NCI-H524 treated with DMSO at 0.1 percent for 48 hours (cell line): ENCODE measurements at places on chromosomes 16 and 17.

DNA sequence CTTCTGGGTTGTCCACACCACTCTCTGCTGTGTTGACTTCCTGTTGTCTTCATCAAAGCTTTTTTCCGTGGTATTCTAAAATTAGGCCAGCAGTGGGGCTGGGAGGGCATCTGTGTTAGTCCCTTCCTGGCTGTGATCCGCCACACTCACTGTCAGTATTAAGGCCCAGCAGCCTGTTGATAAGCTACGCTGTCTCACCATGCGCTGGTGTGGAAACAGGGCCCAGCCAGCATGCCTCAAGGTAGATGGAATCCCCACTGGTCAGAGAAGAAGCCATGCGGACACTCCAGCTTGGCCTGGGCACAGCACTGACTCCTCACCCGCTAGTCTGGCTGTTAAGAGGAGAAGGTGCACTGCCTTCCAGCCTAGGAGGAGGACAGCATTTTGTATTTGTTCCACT is 11.4 kb downstream of the CDR2L start:
- no peak for DNase-seq

DNA sequence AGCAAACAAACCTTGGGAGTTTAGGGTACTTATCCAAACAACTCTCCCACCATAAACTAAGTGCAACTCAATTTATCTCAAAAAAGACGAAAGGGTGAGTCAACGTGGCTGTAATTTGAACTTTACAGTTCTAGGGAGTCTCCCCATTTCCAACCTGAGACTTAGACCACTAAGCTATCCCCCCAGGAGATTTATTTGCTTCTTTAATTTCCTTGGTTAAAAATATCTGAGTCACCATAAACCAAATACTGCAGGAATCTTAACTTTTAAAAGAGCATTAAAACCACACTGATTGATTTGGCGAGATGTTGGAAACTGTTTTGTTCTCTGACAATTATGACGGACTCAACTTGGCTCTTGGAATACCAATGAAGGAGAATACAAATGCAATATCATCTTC is 299.3 kb upstream of the SOX9 start:
- DNase-seq: no peak

GRCh38 chr16:65510241-65510640 is 388.4 kb upstream of the CDH11 start:
- DNase-seq: no peak

DNA sequence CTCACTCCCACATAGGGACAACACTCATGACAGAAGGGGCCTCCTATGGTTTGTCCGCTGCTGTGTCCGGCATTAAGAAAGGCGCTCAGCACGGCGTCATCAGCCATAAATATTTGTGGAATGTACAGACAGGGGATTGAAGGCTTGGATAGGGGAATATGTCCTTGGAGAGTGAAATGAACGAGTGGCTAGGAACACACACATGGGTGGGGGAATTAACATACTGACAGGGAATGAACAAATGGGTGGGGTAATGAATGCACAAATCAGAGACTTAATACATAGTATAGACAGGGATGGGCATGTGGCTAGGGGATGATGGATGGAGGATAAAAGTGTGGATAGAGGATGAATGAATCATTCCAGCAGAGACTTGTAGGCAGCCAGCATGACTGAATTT is 154.0 kb upstream of the HSBP1 start:
- no peak for DNase-seq

DNA sequence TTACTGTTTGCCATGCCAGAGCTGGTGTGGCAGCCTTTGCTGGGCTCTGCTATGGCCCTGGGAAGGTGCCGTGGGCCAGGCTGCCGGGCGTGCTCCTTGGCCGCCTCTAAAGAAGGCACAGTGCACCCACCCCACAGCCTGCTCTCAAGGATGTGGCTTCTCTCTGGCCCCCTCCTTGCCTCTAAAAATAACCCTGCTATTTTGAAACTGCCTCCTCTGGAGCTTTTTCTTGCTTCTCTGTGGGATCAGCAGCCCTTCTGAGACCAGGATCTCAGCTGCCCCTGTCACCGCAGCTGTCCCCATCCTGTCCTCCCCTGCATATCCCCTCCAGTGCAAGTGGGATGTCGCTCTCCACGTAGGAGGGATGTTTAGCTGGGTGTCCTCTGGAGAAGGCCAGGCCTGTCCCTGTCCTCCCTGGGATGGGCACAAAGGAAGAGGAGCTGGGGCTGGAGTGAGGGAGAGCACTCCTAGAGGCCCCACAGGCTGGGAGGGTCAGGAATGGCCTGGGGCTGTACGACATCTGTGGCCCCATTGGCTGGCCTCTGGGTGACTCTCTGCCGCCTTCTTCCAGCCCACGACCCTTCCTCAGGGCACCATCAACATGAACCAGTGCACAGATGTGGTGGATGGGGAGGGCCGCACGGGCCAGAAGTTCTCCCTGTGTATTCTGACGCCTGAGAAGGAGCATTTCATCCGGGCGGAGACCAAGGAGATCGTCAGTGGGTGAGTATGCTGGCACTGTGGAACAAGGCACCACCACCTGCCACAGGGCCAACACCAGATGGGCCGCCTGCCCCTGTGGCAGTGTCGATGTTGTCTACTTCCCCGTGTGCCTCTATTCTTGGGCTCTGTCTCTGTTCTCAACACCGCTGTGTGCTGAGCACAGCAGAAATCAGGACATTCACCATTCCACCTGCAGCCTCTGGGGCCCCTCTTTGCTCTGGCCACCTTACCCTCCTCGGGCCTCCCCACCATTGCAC is 79.7 kb downstream of the PLD6 start:
- DNase-seq: no peak

DNA sequence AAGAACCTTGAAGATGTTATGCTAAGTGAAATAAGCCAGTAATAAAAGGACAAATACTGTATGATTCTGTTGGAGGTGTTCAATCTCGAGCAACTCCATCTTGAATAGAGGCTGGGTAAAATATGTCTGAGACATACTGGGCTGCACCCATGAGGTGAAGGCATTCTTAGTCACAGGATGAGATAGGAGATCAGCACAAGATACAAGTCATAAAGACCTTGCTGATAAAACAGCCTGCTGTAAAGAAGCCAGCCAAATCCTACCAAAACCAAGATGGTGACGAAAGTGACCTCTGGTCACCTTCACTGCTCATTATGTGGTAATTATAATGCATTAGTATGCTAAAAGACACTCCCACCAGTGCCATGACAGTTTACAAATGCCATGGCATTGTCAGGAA is 98.1 kb downstream of the RGS9 start:
- no peak for DNase-seq

DNA sequence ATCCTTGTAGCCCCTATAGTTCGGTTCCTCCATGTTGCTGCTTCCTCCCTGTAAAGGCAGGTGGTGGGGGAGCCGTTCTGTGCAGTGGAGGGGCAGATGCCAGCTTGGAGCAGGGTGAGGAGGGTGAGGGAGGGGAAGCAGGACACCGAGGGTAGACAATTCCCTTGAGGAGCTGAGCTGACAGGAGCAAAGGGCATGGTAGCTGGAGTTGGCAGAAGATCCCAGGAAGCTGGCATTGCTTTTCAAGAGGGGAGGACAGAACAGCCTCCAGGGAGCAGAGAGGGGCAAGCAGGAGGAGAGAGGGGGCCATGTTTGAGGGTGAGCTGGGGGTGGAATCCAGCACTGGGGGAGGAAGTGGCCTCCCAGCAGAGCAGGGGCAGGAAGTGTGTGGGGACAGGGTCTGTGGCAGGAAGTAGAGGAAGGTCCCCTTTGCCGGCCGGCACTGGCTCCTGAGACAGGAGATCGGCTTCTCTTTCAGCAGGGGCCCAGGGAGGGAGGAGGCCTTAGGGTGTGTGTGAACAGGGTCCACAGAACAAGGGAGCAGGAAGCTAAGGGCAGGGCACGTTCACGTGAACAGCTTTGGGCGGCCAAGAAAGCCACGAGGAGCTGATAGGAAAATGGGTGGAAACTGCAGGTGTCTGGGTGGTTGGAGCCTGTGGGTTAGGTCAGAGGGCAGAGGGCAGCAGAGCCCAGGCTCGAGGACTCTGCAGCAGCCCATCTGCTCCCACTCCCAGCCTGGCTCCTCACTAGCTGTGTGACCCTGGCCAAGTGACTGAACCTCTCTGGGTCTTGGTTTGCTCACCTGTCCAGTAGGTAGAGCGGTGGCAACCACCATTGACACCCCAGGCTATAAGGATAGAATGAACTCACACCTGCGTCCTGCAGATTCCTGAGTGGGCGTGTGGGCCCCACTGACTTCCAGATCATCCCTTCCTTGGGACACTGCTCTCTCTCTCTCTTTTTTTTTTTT is 17.5 kb upstream of the SPNS2 start:
- DNase-seq: no peak

- DNase-seq: peak; percentile 71
Measured at GRCh38 chr17:27457360-27457715, 1.1 kb downstream of the KSR1 start.

GRCh38 chr17:47204722-47205418 is 4.3 kb upstream of the MYL4 start:
- no peak for DNase-seq

- no peak for DNase-seq
Measured at GRCh38 chr17:81741049-81741593, 29.0 kb downstream of the SLC25A10 start.

DNA sequence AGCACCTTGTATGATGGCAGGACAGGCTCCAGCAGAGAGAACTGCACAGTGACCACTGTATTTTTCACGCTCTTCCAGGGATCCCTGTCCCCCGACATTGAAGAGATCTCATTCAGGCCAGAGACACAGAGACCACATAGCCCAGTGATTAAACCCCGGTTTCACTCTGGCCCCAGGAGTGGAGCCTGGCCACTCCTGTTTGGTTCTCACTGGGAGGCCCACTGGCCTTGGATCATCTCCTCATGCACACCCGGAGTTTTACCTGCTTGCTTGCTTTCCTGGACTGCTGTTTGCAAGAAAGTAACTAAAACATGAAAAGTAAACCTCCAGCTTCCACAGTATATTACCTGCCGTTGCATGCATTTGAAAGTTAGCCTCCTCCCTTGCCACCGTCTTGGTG is 13.2 kb upstream of the CLEC18C start:
- no peak for DNase-seq

DNA sequence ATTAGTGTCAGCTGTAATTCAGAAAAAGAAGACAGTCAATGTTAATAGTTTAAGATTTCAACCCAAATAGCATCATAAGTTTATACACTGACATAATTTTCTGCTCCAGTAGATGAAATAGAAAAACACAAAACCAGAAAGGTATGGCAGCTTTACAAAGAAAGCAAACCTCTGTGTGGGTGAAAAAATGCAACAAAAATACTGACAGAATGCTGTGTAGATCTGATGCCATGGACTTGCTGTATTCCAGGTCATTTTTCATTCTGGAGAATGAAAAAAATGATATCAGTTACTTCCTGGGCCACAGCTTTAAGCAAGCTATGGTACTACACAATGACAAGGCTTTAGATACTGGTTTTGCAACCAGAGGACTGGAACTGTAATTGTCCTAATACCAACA is 116.0 kb downstream of the MAP2K4 start:
- DNase-seq: no peak

GRCh38 chr16:27481282-27481934 is 68.3 kb downstream of the GTF3C1 start:
- DNase-seq: no peak

- no peak for DNase-seq
Measured at GRCh38 chr17:13212860-13213259, 195.0 kb upstream of the ELAC2 start.

- no peak for DNase-seq
Measured at GRCh38 chr17:40944531-40944930, 7.1 kb upstream of the KRT23 start.

- DNase-seq: no peak
Measured at GRCh38 chr17:7466318-7466638, 13.2 kb downstream of the ZBTB4 start.

GRCh38 chr17:62754631-62755030 is 53.5 kb downstream of the MARCHF10 start:
- no peak for DNase-seq

DNA sequence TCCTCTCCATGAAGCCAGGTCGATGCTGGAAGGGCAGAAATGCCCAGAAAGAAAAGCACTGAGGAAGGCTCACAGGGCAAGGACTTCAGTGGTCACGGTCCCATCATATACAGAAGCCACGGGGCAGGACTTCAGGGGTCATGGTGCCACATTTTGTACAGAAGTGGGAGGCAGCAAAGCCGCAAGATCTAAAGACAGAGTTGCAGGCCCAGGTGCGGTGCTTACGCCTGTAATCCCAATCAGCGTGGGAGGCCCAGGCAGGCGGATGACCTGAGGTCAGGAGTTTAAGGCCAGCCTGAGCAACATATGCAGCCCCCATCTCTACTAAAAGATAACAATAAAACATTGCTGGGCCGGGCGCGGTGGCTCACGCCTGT is 96.0 kb downstream of the NXN start:
- DNase-seq: no peak

DNA sequence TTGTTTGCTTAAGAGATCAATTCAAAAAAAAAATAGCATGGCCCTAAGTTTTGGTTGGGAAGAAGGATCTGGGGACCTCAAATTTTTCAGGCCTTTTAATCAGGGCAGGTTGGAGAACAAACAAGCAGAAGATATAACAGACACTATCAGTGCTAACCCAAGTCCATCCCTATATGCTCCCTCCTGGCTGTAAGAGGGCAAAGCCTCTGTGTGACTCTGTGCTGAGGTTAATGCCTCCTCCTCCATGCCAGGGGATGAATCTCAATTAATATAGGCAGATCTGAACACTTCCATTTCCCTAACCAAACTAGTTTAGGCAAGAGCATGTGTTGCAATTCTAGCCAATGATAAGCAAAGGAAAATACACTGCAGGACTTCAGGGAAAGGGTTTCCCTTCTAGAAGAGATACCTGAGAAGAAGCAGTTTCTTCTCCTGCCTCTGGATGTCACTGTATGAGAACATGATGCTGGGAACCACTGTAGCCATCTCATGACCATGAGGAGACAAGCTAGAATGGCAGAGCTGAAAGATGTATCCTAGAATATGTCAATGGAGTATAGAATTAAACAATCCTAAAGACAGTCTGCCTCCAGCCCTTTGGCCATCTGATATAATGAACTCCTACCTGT is 76.0 kb downstream of the CHD9NB start:
- DNase-seq: no peak

GRCh38 chr16:52649870-52650269 is 102.9 kb upstream of the TOX3 start:
- no peak for DNase-seq

- DNase-seq: peak; percentile 68
Measured at GRCh38 chr16:73202161-73202729, 154.3 kb upstream of the ZFHX3 start.

DNA sequence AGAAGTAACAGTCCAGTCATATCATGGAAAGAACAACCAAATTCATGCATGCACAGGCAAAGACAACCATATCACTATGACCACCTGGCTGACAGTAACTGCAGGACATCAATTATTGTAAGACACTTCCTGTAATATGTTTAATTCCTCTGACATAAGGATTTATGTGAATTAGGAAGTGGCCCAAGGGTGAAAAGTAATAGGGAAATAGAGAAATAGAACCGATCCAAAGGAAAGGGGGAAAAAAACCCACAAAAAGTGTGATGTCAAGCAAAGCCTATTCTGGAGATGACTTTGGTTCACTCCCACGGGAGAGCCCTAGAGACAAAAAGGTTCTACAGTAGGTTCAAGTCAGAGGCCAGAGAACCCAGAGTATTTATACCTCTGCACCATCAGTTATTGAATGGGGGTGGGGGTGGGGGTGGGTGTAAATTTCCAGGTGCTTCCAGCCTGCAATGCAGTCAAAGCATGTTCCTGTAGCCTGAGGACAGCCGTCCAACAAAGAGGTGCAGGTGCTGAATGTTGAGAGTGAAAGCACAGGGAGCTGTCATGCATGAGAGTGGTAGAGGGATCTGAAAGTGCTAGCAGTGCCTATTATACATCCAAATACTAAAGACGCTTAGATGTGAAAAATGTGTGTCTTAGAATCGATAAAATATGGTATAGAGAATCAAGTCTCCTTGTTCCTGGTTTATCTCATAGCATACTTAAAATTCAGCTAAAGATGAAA is 95.6 kb upstream of the HLF start:
- no peak for DNase-seq

GRCh38 chr17:3888343-3889171 is 4.3 kb downstream of the CAMKK1 start:
- DNase-seq: peak; percentile 36
